NCI-H2029 treated with DMSO at 0.1 percent for 48 hours (cell line): ENCODE measurements at places on chromosomes 7 and 10.
A peak's percentile ranks its signal among the peaks of the same experiment; 100 is the strongest.

- no peak for DNase-seq
Observed at GRCh38 chr7:116400522-116400921, 99.0 kb upstream of the CAV2 start.

- DNase-seq: no peak
Observed at GRCh38 chr7:143499743-143500348, 22.2 kb downstream of the TAS2R41 start.

DNA sequence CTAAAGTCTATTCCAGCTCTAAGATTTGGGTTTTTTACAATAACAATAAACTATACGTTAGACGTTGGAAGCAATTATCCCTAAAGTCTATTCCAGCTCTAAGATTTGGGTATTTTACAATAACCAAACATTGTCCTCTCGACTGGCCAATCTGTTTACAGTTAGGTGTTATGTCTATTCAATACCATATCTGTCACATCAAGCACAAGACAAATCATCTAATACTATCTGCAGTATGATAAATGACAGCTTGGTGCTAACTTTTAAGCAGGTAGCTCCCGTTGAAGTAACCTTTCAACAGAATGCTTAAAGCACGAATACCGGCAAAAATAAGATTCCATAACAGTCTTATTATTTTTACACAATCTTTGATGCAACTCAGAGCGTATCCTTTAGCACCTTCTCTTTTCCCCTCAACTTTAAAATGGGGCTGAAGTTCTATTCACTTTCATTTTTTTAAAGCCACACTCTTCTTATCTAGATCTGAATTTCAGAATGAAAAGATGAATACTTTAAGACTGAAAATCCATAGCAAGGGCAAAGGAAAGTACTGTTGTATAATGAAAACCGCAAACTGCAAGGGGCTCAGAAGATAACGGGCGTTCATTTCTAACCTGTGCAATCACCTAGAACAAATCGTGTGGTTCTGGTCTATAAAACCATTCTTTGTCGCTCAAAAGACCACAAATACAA is 925 bp downstream of the H2AZ2 start:
- DNase-seq: no peak

GRCh38 chr10:129021594-129022304 is 445.3 kb upstream of the MGMT start:
- no peak for DNase-seq

GRCh38 chr7:51802718-51803117 is 486.1 kb upstream of the COBL start:
- DNase-seq: no peak

DNA sequence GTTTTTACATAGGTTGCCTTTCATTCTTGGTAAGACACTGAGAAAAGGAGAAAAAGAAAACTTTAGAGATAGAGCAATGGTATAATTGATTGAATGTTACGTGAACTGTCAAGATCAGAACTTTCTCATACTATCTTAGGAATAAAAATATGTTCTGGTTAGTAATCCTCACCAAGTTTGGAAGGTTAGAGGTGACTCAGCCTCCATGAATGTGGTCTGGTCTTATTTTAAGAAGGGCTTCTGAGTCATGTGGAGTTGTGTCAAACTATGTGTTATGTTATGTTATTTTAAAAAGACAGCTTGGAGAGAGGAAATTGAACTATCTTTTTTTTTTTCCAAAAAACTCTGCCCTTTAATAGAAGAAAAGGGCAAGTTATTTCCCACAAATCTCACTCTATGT is 458.6 kb upstream of the KLF6 start:
- DNase-seq: no peak

- DNase-seq: no peak
Observed at GRCh38 chr7:128909625-128910568, 612 bp downstream of the KCP start.

DNA sequence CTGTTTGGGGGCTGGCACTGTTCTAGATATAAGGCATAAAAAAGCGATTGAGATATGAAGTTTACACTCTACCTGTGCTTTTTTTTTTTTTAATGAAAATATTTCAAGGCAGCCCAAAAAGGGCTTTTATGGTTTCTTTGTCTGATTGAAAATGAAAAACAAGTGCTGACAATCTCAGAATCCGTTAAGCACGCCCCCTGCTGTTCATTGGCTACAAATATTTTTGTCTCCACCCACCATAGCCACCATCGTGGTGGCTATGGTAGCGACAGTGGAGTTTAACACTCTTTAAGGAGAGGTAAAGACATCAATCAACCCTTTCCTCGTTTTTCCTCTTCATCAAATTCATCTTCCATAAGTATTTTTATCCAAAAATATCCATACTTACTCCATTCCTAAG is 94.2 kb downstream of the CD36 start:
- no peak for DNase-seq

DNA sequence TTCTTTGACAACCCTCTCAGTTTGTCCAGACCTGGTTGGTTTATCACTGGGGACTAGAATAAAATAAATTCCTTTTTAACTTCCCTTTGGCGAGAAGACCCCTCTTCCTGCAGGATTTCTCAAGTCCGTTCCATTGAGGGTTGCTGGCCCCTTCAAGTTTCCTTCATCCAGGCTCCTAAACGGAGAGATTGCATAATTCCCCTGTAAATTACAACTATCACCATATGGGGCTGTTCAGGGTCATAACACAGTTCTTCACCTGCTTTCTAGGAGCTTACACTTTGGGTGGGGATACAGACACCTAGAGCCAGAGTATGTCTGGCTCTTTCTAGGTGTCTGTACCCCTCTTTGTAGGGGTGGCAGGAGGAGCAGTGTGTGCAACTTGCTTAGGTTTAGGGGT is 3.3 kb upstream of the COPS6 start:
- DNase-seq: no peak

GRCh38 chr10:129808092-129808983 is 155.7 kb downstream of the EBF3 start:
- DNase-seq: no peak

- DNase-seq: no peak
Observed at GRCh38 chr7:2941216-2941859, 97.2 kb upstream of the GNA12 start.

DNA sequence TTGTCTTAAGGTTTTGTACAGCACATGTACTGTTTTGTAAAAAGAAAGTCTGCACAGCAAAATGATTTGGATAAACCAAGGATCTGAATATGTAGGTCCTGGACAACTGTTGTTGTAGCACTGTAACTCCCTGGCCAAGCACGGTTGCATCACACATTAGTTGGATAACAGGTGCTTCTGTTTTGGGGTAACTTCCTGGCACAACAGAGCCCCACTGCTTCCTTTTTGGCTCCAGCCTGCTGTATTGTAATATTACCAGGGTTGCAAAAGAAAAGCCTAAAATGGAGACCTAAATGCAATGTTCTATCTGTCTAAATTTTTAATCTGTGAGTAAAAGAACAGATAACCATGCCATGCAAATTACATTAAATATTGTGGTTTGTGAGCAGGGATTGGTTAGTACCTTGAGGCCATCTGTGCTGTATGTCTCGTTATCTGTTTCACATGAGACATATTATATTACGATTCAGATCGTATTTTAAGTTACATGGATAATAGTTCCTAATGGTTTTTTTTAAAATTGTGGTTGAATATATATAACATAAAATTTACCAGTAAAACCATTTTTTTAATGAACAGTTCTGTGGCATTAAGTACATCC is 27.5 kb upstream of the WAC start:
- DNase-seq: no peak

- DNase-seq: no peak
Observed at GRCh38 chr10:61316676-61317265, 136.4 kb downstream of the TMEM26 start.

DNA sequence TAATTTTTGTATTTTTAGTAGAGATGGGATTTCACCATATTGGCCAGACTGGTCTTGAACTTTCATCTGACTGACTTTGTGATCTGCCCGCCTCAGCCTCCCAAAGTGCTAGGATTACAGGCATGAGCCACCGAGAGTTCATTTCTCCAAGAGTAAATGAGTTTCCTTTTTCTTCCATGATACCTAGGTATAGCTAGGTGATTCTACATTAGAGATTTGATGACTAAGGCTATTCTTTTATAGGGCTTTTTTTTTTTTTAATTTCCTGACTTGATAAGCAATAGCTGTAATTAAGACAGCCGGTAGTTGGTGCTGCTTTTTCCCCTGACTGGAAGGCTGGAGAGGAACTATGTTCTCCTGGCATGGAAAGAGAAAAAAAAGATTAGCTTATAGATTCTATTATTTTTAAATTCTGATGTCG is 3.3 kb downstream of the PTPN12 start:
- no peak for DNase-seq

GRCh38 chr10:78335691-78336401 is 302.2 kb downstream of the RPS24 start:
- DNase-seq: no peak

GRCh38 chr10:75405598-75406461 is 4.3 kb upstream of the ZNF503 start:
- no peak for DNase-seq

DNA sequence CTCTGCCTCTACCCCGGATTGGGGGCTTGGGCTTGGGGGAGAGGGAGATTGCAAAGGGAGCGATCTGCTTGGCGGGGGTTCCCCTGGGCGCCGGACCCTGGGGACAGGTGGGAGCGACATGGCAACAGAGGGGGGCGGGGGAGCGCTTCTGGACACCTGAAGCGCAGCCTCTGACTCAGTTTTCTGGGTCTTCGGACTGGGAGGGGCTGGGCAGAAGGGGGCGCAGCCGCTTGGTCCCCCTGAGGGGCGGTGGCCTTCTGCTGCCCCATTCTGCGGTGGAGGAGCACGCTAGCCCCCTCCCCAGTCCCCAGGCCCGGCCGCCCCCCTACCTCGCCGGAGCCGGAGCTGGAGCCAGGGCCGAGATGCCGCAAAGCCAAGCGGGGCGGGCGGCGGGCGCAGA is 380 bp downstream of the NAT16 start:
- no peak for DNase-seq

GRCh38 chr7:5430612-5430947 is 6.9 kb upstream of the TNRC18 start:
- DNase-seq: no peak

DNA sequence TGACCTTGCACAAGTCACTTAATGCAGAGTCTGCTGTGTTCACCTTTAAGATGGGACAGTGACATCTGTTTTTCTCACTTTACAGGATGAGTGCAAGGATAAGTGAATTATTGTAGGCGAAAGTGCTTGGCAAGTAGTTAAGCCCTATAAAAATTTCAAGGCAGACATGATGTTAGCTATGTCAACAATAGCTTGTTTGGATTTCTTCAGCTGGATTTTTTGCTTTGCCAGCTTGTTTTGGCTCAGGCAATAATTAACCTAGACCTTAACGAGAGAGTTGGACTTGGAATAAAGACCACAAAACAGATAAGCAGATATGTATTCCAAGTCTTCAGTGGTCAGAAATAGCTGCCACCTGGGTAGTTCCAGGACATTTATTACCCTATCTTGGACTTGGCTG is 255.2 kb downstream of the ARL4A start:
- peak; percentile 16 for DNase-seq

GRCh38 chr7:67962863-67963262 is 966.2 kb downstream of the TYW1 start:
- DNase-seq: no peak

- peak; percentile 56 for DNase-seq
Observed at GRCh38 chr7:47153058-47153457, 428.9 kb downstream of the TNS3 start.

- DNase-seq: no peak
Observed at GRCh38 chr7:157409753-157410727, 73.2 kb downstream of the DNAJB6 start.

DNA sequence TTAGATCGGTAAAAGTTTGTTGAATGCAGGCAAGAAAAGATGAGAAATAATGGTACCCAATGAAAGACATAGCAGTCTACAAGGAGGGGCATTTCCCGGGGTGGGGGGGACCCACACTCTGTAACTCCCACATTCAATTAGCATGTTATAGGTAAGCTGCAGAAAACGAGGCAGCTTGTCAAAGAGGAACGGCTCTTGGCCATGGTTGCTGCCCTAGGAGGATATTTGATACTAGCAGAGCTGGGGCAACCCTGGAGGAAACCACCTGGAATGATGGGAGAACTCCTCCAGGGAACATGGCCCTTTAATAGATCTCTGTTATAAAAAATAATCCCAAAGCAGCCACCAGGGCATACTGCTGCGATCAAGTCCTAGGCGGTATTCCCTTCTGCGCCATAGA is 98.5 kb downstream of the EGFR start:
- no peak for DNase-seq

DNA sequence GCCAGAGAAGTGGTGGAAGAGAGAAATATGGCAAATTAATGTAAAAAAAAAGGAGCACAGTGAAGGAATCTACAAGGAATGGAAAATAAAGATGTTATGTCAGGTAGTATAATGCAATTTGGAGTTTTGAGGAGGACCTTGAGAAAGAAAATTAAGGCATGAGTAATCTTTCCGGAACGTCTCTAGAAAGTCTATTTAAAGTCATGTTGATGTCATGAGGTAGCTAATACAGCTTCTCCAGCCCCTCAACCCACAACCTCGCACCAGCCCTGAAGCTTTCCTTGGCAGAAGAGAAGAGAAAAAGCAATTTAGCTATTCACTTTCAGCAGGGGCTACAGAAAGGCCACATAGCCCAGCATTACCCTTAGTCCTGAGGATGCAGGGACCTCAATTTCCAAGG is 22.5 kb downstream of the TRDMT1 start:
- DNase-seq: no peak

DNA sequence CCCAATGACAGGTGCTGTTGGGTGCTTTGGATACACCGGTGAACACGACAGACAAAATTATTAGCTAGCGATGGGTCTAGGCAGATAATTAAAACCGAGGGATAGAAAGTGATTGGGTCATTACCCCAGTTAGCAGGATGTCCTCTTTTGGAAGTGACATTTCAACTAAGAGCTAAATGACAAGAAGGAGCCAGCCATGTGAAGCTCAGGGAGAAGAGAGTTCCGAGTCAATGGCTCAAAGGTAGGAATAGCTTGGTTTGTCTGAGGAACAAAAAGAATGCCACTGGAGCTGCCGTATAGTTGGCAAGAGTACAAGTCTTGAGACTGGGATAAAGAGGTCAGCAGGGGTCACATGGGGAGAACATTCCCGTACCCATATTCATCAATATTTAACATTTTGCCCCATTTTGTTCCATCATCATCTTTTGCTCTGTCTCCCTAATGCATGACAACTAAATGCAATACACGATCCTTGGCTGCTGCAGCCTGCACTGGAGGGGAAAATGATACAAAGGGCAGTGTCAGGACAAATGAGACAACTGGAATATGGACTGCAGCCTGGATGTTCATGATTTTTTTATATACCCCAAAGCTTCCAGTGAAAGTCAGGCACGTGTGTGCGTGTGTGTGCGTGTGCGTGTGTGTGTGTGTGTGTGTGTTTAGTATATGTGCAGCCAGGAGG is 115.7 kb downstream of the ICA1 start:
- no peak for DNase-seq

- no peak for DNase-seq
Observed at GRCh38 chr10:59888781-59889435, 17.4 kb downstream of the CCDC6 start.

- DNase-seq: no peak
Observed at GRCh38 chr7:64867863-64868440, 35.1 kb upstream of the ZNF273 start.

GRCh38 chr10:11209830-11210181 is 192.1 kb downstream of the CELF2 start:
- DNase-seq: no peak
